ENCODE measurements at places on chromosomes 3 and 15. TPM values are rescaled to one million over a fixed set of nuclear protein-coding genes. Genes with fewer than 3 reads are reported as not detected.

DNA sequence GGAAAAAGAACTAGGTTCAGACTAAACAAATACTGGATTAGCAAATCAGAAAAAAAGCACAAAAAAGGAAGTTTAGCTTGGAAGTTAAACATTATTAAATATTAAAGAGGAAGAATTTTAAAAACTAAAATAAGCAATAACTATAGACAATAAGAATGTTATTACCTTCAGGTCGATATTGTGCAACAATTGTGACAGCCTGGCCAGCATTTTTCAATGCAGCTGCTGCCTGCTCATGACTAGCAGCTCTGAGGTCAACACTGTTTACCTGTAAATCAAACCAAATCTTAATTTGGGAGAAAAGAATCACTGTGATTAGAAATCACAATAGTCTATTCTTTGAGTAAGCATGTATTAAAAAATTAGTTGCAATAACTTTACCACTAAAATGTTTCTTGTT, 75.1 kb upstream of the MELTF start:
- H3K27me3 ChIP-seq = no peaks in the 10 kb centered on the region
- no peak for DNase-seq
- no peak overlapping the region for H3K27ac ChIP-seq

The ZNF662 gene
- 8.1 TPM for polyA plus RNA-seq

DNA sequence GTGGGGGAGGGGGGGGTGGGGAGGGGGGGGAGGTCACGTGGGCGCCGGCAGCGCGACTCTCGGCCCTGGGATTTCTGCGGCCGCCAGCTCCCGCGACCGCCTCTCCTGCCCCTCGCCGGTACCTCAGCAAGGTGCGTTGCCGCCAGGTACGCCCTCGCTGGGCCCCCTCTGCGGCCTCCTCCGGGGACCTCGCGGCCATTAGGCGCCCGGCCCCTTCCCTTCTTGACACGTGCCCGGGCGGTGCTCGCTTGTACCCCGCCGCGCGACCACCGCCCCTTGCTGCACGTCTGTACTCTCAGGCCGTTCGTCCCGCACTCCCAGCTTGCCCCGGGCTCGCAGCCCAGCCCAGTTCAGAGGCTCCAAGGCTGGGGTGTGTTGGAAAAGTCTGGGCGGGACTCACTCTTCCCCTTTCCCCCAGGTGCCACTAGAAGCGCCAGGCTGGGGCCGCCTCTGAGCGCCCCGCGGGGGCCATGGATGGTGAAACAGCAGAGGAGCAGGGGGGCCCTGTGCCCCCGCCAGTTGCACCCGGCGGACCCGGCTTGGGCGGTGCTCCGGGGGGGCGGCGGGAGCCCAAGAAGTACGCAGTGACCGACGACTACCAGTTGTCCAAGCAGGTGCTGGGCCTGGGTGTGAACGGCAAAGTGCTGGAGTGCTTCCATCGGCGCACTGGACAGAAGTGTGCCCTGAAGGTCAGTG, at the start of gene MAPKAPK3:
Gene MAPKAPK3 (plus strand): TSS at position 56 of the 696 bp plus-strand sequence. CDS start 415 bp downstream, at position 471.
- H3K4me1 ChIP-seq = peaks cover 11% of the 10 kb centered on the region
- peak within 1 kb of the TSS; percentile 54 for H3K4me3 ChIP-seq
- H3K36me3 ChIP-seq = no peaks in the 10 kb centered on the region
- H3K27ac ChIP-seq = peak within 1 kb of the TSS; percentile 50

The SEMA3G gene
- 11.9 TPM for polyA plus RNA-seq

DNA sequence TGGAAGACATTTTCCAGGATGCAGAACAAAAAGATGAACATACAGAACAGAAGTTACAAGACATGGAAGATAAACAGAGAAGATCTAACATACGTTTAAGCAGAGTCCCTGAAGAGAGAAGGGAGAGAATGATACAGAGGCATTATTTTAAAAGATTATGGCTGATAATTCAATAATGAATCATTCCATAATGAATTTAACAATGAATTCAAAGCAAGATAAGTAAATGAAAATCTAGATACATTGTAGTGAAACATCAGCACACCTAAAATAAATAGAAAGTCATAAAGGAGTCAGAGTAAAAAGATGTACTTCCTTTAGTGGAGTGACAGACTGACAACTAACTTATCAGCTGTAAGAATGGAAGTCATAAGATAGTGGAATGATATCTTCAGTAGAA, 30.1 kb upstream of the PGPEP1L start:
- H3K4me1 ChIP-seq = no peaks in the 10 kb centered on the region
- no peak overlapping the region for H3K4me3 ChIP-seq
- H3K27me3 ChIP-seq = no peaks in the 10 kb centered on the region
- DNase-seq = no peak
- no peaks in the 10 kb centered on the region for H3K36me3 ChIP-seq
- no peak overlapping the region for H3K27ac ChIP-seq

DNA sequence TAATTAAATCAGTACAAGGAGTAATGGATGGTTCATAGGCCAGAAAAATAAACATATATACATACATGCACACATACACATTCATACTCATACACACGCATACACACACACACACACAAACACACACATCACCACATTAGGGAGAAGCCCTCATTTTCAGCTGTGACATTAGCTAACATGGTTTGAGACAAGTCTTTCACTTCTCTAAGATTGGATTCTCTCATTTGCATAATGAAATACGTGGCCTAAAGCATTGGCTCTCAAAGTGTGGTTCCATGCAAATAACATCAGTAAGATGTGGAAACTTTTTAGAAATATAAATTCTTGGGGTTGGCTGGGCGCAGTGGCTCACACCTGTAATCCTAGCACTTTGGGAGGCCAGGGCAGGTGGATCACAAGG, 452.6 kb downstream of the TAFA4 start:
- no peak overlapping the region for H3K4me3 ChIP-seq
- H3K27me3 ChIP-seq = no peaks in the 10 kb centered on the region
- H3K4me1 ChIP-seq = no peaks in the 10 kb centered on the region
- no peak for DNase-seq
- H3K36me3 ChIP-seq = no peaks in the 10 kb centered on the region

- DNase-seq = no peak
- H3K36me3 ChIP-seq = no peaks in the 10 kb centered on the region
- no peaks in the 10 kb centered on the region for H3K4me1 ChIP-seq
- H3K27ac ChIP-seq = no peak overlapping the region
- no peak overlapping the region for H3K4me3 ChIP-seq
These were observed 695.4 kb downstream of the FHIT start for GRCh38 chr3:60555686-60556354.

DNA sequence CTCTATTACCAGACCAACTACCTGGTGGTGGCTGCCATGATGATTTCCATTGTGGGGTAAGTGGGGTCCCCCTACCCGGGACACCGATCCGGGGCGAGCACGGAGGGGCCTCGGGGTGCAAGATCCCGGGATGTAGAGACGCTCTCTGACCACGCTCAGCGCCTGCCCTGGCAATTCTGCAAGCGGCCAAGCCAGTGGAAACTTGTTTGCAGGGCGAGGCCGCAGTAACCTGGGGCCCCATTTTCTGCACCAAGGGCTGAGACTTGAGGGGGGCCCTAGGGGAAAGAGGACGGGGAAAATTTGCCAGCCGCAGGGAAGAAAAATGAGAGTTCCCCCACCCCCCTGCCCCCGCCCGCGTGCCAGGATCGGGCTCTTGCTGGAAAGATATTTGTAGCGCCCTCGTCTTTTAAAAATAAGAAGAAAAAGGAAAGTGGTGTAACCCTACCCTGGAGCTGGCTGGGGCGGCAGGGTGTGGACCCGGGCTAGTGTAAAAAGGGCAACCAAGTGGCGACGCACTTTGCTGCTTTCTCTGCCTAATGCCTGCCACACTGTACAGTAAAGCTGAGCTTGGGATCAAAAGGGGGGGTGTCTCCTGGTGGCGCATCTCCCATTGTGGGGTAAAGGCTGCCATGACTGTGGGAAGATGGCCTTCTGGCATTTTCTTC, 563 bp downstream of the ARL6IP5 start:
- peak overlapping the region; percentile 29 for H3K27ac ChIP-seq
- DNase-seq = peak; percentile 26
- H3K36me3 ChIP-seq = no peaks in the 10 kb centered on the region

The SERINC4 gene
- not detected for polyA plus RNA-seq

- H3K27ac ChIP-seq = no peak overlapping the region
- H3K4me1 ChIP-seq = no peaks in the 10 kb centered on the region
These were observed 46.6 kb downstream of the FAH start for GRCh38 chr15:80199366-80199765.

- no peak for DNase-seq
- no peaks in the 10 kb centered on the region for H3K27me3 ChIP-seq
- H3K27ac ChIP-seq = no peak overlapping the region
- H3K4me1 ChIP-seq = no peaks in the 10 kb centered on the region
These were observed 84.4 kb upstream of the GOLGA6B start for GRCh38 chr15:72570059-72570458.

The CCRL2 gene
- 5.4 TPM for polyA plus RNA-seq
